ENCODE measurements at places on chromosomes 5 and 9.

DNA sequence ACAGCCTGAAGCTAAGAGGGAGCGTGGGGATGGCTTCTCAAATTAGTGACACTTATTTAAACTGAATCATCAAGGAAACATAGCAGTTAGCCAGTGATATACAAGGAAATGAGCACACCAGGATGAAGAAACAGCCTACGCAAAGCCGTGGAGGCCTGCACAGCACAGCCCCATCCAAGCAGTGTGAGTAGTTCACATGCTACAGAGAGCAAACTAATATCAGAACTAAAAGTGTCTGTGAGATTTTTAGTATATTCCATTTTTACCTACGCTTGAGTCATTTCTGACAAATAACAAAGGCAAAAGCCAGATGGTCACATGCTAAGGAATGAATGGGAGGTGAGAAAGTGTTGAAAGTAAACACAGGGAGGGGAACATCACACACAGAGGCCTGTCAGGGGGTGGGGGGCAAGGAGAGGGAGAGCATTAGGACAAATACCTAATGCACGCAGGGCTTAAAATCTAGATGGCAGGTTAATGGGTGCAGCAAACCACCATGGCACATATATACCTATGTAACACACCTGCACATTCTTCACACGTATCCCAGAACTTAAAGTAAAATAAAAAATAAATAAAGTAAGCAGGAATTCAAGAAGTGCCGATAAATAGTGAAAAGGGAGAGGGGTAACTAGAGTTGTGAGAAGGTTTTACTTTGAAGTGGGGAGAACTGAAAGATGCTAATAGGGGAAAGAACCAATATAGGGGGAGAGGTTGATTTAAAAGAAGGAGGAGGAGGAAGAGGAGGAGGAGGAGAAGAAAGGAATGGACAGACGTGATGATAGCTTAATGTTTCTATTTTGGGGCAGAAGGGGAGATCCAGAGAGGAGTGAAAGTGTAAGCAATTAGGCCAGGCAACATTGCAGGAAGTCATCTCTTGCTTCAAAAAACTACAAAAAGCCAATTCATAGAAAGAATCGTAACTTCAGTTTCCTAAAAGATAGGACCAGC lies 100.9 kb upstream of the PTGER4 start:
- DNase-seq: no peak

- DNase-seq: no peak
Observed at GRCh38 chr9:7489036-7489435, 310.5 kb downstream of the DMAC1 start.

DNA sequence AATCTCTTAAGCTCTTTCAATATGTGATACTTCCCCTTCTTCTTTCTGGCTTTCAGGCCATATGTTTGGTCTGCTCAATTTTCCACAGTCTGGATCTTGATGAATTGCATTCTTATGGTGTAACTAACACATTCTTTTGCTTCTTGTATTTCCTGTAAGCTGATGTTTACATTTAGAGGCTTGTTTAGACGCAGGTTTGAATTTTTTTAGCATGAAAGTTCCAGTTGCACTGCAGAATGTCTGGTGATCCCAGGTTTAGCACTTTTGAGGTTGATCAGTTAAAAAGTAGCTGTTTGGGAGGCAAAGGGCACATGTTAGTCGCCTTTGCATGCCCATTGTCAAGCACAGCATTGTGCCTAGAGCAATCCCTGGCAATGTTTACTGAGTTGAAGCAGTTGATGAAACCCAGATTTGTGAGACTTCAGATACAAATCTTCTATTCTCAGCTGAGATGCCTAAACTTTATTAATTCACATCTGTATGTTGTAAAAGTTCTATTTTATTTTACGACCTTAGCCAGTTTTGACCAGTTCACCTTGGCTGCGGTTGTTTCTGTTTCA lies 59.6 kb upstream of the SPATA31C2 start:
- no peak for DNase-seq

DNA sequence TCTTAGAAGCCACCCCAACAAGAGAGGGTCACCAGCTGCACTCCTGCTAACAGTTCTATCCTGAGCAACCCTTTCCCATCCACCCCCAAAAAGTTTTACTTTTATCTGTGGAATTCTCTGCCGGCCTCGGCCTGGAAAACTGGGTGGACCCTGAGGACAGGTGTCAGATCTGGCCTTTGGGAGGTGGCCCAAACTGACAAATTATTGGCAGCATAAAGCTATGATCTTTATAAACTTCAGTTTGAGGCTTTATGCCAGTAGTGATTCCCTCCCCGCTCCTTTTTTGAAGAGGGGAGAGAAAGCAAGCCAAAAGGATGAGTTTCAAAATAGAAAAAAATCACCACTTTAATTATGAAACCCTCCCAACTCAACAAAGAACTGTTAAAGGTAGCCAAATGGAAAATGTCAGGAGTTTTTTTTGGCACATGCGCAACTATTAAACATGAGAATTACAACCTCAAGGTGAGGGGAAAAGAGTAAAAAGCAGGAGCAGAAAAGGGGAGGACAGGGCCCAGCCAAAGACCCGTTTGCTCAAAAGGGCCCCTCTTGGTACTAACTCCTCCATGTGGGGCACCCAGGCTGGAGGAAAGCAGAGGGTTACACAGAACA lies 49.4 kb downstream of the FBXW11 start:
- DNase-seq: no peak

Measured in AML-193 (cell line).